ENCODE measurements at places on chromosomes 2 and 18.

GRCh38 chr18:63031375-63031774 is 288.2 kb downstream of the BCL2 start:
- DNase-seq = no peak

GRCh38 chr2:199629301-199629700 is 171.6 kb upstream of the SATB2 start:
- no peak for DNase-seq

GRCh38 chr18:22914633-22915032 is 18.5 kb upstream of the RBBP8 start:
- DNase-seq = no peak

- DNase-seq = no peak
These were observed 121.5 kb upstream of the GYPC start for GRCh38 chr2:126534478-126534877.

DNA sequence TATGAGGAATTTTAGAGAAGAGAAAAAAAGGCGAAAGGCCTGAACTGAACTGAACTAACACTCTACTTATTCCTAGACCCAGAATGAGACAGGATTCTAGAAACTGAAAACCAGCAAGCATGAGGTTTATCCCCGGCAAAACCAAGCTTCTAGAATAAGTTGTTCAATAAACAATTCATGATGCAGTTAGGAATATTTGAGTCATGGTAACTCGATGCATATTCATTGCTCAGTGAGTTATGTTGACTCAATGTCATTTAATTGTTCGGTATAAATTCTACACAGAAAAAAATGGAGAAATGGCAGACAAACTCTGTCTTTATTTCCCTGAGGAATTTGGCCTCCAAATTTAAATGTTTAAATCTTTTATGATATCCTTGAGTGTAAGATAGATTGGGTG is 321.5 kb downstream of the SATB2 start:
- DNase-seq = no peak

GRCh38 chr2:233961905-233962304 is 44.7 kb downstream of the TRPM8 start:
- no peak for DNase-seq

- no peak for DNase-seq
These were observed 50.8 kb downstream of the CCBE1 start for GRCh38 chr18:59646228-59646962.
